Right forelimb (tissue), 1 donor: ENCODE measurements at places on chromosomes 6 and 20.

GRCh38 chr6:100803264-100804045 is 77.7 kb downstream of the ASCC3 start:
- DNase-seq = no peak

GRCh38 chr6:140441256-140441655 is 1066.8 kb upstream of the CITED2 start:
- no peak for DNase-seq

GRCh38 chr20:44247586-44248409 is 690 bp downstream of the GDAP1L1 start:
- DNase-seq = peak; percentile 67

- no peak for DNase-seq
Measured at GRCh38 chr6:127243501-127243900, 23.2 kb upstream of the RNF146 start.

DNA sequence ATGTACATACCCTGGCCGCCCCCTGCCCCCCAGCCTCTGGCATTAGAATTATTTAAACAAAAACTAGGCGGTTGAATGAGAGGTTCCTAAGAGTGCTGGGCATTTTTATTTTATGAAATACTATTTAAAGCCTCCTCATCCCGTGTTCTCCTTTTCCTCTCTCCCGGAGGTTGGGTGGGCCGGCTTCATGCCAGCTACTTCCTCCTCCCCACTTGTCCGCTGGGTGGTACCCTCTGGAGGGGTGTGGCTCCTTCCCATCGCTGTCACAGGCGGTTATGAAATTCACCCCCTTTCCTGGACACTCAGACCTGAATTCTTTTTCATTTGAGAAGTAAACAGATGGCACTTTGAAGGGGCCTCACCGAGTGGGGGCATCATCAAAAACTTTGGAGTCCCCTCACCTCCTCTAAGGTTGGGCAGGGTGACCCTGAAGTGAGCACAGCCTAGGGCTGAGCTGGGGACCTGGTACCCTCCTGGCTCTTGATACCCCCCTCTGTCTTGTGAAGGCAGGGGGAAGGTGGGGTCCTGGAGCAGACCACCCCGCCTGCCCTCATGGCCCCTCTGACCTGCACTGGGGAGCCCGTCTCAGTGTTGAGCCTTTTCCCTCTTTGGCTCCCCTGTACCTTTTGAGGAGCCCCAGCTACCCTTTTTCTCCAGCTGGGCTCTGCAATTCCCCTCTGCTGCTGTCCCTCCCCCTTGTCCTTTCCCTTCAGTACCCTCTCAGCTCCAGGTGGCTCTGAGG is 7.6 kb downstream of the CDKN1A start:
- peak; percentile 40 for DNase-seq

DNA sequence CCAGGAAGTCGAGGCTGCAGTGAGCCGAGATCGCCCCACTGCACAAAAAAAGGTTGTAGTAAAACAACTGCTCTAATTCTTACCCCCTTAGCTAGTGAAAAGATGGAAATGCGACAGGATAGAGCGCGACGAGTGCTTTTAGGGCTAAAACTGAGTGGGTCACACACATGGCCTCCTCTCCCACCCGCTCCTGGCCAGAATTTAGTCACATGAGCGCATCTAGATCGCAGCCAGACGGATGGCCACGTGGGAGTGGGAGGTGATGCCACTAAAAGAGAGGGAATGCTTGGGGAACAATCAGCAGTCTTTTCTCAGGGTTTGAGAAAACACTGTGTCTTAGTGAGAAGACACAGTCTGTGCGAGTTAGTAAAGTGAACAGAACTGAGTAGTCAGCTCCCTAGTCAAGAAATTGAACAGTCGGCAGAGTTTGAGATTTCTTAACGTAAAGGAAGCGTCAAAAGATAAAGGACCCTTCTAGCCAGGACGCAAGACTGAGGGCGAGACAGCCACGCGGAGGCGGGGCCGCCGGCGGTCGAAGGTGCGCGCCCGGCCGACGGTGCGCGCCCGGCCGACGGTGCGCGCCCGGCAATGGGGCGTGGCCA is 664 bp upstream of the ACTR5 start:
- no peak for DNase-seq

- no peak for DNase-seq
Measured at GRCh38 chr6:151881231-151881630, 73.7 kb downstream of the ESR1 start.

DNA sequence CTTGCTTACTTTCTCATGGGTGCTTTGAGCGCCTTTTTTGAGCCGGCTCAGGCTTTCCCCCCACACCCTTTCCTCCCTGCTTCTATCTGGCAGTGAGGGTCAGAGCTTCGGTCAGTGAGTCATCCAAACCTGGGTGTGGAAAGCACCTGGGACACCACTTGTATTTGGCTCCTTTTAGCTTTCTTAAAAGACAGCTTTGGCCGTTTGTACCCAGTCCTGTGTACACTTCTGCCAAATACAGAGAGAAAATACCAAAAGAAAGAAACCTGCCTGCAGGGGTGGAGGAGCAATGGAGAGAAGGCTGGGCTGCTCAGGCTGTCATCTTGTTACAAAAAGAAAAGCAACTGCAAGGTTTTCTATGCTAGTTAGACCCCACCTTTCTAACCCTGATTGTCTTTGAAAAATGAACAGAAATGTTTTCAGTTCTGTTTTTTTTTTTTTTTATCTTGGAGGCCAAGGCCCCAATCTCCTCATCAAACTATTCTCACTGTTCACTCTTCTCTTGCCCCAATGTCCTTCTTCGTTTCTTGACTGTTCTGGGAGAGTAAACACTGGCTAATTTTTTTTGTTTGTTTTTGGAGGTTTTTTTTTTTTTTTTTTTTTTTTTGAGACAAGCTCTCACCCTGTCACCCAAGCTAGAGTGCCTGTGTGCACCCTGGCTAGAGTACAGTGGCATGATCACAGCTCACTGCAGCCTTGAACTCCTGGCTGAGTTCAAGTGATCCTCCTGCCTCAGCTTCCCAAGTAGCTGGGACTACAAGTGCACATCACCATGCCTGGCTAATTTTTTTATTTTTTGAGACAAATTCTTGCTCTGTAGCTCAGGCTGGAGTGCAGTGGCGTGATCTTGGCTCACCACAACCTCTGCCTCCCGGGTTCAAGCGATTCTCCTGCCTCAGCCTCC is 76.4 kb downstream of the SSR1 start:
- DNase-seq = no peak

GRCh38 chr20:17963114-17963897 is 5.3 kb downstream of the SNX5 start:
- DNase-seq = no peak

- DNase-seq = no peak
Measured at GRCh38 chr20:45229264-45230056, 8.3 kb downstream of the SEMG2 start.

GRCh38 chr20:42340368-42340767 is 722.2 kb upstream of the CHD6 start:
- DNase-seq = no peak

DNA sequence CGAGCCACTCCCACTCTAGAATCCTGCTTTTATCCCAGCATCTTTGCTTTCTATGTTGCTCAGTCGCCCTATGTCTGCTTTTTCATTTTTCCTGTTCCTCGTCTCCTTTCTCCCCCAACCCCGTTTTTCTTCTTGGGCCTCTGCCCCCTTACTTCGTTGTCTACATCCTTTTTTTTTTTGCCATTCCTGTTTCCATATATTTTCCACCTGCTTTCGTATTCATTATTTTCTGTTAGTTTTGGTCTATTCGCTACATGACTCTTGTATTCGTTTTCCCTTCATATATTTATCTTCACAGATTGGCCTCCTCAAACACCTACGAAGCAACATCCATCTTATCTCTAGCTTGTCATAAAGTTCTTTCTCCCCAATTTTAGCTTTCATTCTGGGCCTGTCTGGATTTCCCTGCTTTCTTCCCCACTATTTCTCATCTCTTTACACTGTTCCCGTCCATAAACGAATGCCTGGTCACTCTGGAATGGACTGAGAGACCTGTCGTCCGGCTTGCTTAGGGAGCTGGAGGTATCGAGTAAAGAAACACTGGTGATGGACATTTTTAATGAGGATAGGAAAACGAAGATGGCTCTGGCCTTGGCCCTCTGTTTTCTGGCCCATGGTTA is 915 bp downstream of the PRRC2A start:
- no peak for DNase-seq

DNA sequence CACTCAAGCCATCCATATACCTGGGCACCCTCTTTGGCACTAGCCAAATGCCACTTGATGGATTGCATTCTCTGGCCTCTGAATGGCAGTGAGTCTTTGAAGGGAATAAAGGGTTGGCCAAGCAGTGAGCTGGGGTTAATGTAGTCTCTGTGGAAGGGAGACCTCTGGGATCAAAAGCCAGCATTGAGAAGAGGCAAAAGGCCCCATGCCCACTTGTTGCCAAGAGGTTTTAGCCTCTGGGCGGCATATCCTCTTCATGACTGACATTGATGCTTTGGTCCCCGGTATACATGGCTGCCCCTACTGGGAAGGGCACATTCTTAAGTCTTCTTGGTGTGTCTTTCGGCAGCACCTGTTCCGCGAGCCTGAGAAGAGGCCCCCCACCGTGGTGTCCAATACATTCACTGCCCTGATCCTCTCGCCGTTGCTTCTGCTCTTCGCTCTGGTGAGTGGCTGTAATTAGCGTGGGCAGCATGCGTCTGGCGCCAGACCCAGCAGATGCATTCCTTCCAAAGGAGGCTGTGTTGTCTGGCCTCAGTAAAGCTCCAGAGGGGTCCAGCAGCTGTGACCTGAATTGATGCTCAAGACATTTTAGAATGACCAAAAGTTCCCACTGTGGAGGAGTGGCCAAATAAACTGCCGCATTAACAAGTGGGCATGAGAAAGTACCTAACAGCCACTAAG is 29.5 kb downstream of the GHRH start:
- DNase-seq = peak; percentile 54

DNA sequence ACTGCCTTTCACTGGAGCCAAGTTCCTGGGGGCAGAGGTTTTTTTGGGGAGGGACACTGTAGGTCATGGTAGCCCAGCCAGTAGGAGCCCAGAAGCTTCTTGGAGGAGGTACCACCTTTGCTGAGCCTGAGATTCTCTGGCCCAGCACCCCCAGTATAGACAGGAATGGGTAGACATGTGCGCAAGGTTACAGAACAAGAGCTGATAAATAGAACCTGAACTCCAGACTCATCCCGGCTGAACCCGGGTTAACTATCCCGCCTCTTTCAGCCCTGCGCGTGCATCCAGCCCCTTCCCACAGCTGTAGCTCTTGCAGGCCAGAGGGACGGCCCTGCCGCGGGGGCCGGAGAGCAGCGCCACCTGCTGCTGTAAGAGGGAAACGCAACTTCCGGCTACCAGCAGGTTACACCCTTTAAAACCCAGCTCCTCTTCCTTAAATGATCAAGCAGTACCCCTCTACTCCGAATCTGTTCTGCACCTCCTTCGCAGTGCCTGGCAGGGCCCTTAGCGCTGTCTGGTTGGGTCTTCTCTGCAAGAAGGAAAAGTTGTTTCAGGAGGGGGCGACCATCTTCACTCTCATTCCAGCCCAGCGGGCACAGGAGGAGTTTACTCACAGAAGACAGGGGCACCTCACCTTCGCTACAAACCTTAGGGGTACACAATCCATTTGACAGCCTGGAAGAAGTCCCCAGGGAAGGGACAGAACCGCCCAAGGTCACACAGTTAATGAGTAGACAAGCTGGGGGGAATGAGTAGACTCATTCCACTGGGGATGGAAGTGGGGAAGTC is 7.5 kb downstream of the SRXN1 start:
- peak; percentile 90 for DNase-seq

GRCh38 chr6:38443352-38444144 is 196.2 kb downstream of the BTBD9 start:
- DNase-seq = no peak

DNA sequence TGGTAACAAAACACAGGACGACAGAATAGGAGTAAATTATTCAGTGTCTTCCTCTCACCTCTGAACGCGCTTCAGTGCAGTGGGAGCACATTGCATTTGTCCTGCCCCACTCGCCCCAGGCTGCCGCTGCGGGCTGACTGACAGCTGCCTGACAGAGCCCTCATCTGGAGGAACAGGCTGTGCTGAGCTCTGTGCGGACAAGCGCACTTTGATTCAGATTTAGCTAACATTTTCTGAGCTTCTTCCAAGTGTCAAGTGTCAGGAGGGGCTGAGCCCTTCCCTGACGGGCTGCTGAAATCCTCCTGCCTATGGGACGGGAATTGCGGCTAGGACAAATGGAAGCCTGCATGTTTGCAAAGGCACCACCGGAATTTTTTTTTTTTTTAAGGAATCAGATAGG is 383.0 kb upstream of the CDH4 start:
- no peak for DNase-seq

GRCh38 chr6:96466147-96466863 is 55.3 kb upstream of the UFL1 start:
- no peak for DNase-seq

DNA sequence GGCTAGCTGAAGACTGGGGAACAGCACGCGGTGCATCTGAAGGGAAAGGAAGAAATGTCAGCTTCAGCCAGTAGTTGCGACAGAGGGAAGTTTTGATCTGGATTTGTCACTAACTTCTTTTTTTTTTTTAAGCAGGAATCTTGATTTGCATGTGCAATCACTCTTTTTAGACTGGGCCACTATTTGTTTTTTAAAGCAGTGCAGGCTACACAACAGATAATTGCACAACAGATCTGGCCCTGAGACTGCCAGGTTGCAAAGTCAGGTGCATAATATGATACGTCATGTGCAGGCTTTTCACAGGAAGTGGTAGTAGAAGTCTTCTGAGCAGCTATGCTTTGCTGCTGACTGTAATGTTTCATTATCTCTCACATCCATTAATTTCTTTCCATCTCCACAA is 13.5 kb downstream of the PFDN4 start:
- no peak for DNase-seq

DNA sequence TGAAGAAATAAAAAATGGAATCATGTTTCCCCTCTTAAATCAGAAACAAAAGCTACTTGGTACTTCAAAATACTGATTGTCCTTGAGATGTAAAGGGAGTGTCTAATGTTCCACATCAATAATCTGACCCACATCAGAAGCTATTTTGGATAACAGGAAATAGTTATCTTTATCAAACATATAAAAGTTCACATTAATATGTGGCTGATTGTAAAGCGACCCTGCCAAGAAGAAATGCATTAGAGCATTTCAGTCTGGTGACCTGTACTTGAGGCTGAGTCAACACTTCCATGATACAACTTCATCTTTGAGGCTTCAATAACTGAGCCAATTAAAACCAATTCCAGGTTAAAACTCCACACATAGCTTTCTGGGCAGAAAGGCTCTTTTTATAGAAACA is 31.8 kb downstream of the SYNE1 start:
- no peak for DNase-seq

GRCh38 chr6:74782346-74782745 is 423.5 kb downstream of the COL12A1 start:
- DNase-seq = no peak

DNA sequence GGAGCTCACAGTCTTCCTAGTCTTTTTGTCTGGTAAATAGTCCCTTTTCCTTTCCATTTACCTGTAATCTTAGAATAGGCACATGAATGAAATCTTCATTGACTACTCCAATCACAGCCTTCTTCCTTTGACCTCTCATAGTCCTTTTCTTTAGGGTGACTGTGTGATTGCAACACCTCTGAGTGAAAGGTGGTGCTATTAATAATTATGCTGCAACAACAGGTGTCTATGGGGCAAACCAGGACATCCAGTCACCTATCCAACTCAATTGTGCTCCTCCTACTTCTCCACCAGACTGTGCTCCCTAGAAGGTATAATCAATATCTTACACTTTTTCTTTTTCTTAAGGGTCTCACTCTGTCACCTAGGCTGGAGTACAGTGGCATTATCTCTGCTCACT is 29.4 kb downstream of the RIPOR2 start:
- no peak for DNase-seq

- DNase-seq = no peak
Measured at GRCh38 chr6:10800810-10801209, 37.5 kb downstream of the MAK start.

GRCh38 chr6:150301846-150302519 is 66.8 kb upstream of the IYD start:
- no peak for DNase-seq

- DNase-seq = no peak
Measured at GRCh38 chr20:40175296-40175695, 513.7 kb downstream of the MAFB start.
